CD8-positive, alpha-beta memory T cell (primary cell): ENCODE measurements at places on chromosomes 1 and 21. TPM values are rescaled to one million over a fixed set of nuclear protein-coding genes. Genes with fewer than 3 reads are reported as not detected.

LAX1 gene
- 47.1 TPM for polyA plus RNA-seq

ESPN gene
- polyA plus RNA-seq: 0.48 TPM

SPRR3 gene
- polyA plus RNA-seq: not detected

TRPM2 gene
- polyA plus RNA-seq: 2.4 TPM

HRNR gene
- not detected for polyA plus RNA-seq

CELA2B gene
- not detected for polyA plus RNA-seq

ID3 gene
- polyA plus RNA-seq: 4.7 TPM

SPRR2B gene
- not detected for polyA plus RNA-seq

RGL1 gene
- polyA plus RNA-seq: 0.97 TPM
